Activated naive CD8-positive, alpha-beta T cell treated with anti-CD3 and anti-CD28 coated beads, Interleukin-2, amount 50 U/mL, for 16 hours (primary cell): ENCODE measurements at places on chromosomes 7 and 10.

DNA sequence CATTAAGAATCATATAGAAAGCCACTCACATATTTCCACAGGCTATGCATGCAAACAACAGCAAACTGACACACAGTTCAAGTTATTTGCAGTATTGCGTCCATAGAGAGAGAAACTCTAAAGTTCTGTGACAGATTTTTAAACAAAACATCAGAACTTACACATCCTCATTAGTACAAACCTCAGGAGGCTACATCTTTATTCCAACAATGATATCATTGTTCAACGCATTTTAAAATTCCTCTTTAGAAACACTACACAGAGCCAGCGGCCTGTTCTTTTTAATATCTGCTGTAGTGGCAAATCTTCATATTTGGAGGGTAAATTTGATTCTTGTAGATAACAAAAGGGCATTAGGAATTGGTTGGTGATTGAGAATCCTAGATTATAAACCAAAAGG, 55.9 kb upstream of the NFE2L3 start:
- DNase-seq: no peak

DNA sequence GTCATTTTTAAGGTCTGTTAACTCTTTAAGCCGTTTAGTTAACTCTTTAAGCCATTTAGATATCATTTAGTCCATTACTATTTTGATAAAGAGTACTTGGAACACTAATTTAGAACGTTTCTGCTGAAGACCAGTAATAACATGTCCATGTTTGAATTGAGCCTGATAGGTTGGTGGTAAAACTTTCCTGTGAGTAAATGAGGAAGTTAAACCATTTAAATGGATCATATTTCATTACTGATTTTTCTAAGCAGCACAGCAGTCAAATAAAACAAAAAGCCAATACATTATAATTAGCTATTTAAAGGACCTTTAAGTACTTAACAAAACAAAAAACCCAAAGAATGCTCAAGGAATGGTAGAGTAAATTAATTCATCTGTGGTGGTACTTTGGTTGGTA, 29.4 kb downstream of the PHTF2 start:
- no peak for DNase-seq

DNA sequence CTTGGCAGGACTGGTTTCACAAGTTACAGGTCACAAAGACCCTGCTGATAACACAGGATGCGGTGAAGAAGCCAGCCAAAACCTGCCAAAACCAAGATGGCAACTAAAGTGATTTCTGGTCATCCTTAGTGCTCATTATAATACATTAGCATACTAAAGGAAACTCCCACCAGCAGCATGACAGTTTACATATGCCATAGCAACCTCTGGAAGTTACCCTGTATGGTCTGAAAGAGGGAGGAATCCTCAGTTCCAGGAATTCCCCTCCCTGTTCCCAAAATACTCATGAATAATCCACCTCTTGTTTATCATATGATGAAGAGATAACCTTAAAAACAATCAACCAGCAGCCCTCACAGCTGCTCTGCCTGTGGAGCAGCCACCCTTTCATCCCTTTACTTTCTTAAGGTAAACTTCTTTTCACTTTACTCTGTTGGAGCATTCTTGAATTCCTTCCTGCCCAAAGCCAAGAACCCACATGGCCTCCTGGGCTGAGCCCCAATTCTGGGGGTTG, 21.9 kb downstream of the DPY19L1 start:
- DNase-seq: no peak

DNA sequence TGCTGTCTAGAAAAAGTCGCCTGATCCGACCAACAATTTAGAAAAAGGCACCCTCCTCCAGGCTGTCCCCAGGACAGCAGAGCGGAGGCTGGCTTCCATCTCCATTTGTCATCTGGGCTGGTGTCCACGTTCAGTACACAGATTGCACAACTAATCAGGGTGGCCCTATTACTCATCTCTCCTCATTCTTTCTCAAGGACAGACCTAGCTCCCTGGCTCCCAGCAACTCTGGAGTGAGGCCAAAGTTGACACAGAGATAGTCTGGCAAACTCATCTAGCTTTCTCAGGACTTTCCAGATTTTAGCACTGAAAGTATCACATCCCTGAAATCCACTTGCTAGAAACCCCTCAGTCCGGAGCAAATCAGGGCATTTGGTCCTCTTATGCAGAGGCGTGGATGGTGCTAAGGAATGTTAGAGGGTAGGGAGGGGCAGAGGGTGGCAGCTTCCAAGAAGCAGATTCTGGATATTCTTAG, 75.1 kb downstream of the DNAH11 start:
- DNase-seq: no peak

- DNase-seq: no peak
These were observed 56.0 kb downstream of the TACR2 start for GRCh38 chr10:69360485-69361302.
